ENCODE measurements at places on chromosomes 1 and 21. TPM values are rescaled to one million over a fixed set of nuclear protein-coding genes. Genes with fewer than 3 reads are reported as not detected.

DNA sequence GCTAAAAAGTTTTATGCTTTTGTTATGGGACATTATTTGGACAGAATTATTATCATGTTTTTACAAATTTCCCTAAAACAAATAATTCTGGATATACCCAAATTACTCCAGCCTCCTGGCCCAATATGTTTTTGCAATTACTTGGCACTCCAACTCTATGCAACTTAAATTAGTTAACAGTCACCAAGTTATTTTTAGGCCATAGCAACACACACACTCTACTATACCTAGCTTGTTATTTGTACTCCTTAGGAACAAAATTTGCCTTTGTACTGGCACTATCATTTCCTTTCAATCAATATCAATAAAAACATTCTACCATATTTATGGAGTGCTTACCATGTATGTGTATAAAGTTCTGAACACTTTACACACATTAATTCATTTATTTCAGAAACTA is 7.7 kb downstream of the DUSP10 start:
- DNase-seq, result no peak

DNA sequence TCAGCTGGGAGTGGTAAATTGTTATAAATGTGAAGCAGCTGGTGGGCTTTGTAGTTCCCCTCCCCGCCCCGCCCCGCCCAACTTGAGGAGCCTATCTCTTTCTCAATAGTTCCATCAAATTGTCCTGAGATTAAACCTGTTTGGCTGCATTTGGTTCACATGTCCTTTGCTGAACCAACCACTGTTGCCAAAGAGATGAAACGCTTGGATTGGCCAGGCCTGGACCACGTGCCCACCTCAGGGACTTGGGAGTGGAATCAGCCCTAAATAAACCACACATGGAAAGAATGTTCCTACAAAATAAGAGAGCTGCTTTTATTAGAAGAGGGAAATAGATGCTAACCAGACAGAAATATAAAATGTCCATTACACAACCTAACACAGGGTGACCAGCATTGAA is 424.9 kb upstream of the KAZN start:
- DNase-seq, result no peak

- peak; percentile 31 for DNase-seq
Observed at GRCh38 chr21:46297338-46298271, 11.5 kb downstream of the YBEY start.

- no peak for DNase-seq
Observed at GRCh38 chr1:203672346-203672745, 45.7 kb downstream of the ATP2B4 start.

DNA sequence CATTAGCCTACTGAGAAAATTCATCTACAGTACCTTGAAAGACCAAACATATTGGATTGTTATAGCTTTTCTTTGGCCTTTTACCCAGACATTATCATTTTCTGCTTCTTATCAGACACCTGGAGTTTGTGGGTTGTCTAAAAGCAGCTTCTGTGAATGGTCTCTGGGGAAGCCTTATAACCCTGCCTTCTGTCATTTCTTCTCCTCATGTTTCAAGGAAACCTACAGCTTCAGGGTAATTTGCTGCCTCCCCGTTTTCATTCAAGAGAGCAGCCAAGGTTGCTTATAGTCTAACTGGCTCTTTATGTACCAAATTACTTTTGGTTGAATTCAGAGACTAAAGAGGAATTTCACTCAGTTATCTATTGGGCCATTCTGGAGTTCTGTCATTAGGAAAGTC is 288.3 kb upstream of the SGIP1 start:
- DNase-seq, result no peak

DNA sequence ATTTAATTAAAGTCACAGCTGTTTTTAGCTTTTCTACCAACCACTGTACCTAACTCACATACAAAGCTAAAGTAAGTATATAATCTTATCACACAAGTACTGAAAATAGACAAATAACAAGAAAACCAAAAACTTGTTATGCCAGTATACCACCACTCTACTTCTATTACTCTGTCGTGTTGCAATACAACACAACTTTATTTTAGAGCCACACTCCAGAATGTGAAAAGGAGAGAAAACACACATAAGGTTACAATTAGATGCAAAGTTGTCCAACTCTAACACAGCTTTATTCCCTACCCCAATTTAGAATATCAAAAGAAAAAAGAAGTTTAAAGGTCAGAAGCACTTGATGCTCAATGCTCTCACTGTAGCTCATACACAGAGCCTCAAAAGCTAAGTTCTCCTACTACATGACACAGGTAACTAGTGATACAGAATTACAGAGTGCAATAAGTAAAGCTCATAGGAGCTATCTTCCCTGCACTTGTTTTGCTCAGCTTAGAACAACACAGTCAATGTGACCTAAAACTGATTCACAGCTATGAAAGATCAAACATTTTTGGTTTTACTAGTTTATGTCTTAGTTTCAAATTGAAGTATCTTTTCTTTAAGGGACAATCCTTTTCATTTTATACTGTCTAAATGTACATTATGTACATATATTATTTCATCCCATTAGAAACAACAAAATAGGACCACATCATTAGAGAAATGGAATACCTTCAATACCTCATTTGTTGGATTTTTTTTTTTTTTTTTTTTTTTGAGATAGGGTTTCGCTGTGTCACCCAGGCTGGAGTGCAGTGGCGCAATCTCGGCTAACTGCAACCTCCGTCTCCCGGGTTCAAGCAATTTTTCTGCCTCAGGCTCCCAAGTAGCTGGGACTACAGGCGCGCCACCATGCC is 29.2 kb downstream of the EYA3 start:
- DNase-seq, result no peak

DNA sequence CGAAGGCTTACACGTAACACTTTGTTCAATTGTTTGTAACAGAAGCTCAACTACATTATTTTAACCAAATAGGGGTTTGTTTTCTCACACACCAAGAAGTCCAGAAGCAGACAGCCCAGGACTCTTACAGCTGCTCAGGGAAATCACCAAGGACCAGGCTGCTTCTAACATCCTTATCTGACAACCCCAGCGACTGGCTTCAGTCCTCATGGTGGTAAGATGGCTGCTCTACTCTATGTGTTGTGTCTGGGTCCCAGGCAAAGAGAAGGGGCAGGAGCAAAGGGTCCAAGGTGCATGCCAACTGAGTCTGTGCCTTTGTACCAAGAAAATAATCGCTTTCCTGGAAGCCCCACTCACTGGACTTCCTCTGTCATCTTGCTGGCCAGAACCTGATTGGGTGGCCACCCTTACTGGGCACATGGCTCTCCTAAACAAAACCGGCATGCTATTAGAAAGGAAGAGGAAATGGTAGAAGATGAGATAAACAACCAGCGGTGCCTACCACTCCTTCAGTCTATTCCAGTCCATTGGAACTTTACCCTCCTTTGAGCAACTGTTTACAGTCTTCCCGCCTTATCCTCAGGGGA is 34.1 kb upstream of the LRRC8D start:
- DNase-seq, result no peak

- DNase-seq, result no peak
Observed at GRCh38 chr1:182601913-182602312, 2.3 kb downstream of the RGS16 start.

DNA sequence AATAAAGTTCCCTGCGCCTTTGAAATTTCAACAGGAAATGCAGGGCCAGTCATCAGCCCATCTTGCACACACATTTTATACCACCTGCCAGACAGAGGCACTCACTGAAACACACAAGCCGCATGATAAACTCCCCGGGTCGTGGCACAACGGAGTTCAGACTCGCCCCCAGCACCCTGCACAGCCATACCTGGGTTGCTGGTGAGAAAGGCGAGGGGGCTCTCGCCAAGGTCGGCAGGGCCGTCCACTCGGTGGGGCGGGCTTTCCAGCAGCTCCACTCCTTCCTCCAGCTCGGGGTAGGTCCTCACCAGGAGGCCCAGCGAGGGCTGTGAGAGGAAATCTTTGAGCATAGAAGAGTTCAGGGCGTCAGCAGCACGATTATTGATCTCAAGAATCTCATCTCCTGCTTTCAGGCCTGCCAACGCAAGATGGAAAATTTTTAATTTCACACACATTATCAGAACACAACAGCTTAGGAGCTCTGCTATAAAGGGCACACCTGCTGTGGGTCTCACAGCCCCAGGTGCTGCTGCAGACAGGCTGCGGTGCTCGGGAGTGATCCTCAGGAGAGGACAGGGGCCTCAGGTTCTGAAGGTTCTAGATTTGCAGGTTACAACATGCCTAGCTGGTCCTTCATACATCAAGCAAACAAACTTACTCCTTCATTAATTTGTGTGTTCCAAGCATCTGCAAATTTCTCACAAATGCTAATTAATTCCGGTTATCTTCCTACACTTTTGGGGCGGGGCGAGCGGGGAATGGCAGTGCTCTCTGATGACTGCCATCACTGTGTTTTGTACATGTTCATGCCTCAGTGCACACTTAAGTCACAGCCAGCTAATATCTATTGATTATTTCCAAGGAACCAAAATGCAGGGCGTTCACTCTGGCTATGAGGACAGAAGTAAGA is 144.2 kb upstream of the KRTAP19-8 start:
- DNase-seq, result no peak

- DNase-seq, result peak; percentile 73
Observed at GRCh38 chr1:157490467-157491165, 61.7 kb downstream of the FCRL5 start.

GRCh38 chr21:25459365-25459764 is 147.9 kb downstream of the MRPL39 start:
- peak; percentile 31 for DNase-seq

GRCh38 chr1:152486400-152487006 is 24.1 kb upstream of the LCE5A start:
- no peak for DNase-seq

- DNase-seq, result no peak
Observed at GRCh38 chr1:79457562-79458224, 451.2 kb upstream of the ADGRL4 start.

DNA sequence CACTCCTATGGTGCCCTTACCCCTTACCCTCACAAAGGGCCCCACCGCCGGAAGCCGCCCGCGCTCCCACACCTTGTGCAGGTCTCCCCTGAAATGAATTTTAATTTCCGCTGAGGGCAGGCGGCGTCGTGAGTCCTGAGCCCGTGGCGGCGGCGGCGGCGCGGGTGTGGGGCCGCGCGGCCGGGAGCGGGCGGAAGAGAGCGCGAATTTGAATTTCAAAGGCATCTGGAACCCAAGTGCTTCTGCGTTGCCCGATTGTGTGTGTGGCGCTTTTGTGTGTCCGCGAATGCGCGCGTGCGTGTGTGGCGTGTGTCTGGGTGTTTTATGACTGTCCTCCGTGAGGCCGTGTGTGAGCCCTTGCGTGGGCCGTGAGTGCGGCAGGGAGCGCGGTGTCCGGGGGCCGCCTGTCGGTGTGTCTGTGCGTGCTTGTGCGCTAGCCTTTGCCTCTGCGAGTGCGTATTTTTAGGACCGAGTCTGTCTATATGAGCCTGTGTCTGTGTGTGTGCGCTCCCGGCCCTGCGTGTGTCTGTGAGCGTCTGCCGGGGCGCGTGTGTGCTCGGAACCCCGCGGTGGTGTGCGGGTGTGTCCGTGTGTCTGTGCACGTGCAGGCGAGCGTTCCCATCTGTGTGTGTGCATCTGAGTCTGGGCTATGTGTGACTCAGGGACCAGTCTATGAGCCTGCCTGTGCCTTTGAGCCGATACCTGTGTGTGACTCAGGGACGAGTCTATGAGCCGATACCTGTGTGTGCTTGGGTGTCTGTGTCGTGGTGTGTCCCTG is 7.9 kb upstream of the ADGRB2 start:
- peak; percentile 61 for DNase-seq

GRCh38 chr1:154726896-154727753 is 119.1 kb upstream of the ADAR start:
- DNase-seq, result no peak

GRCh38 chr1:156551869-156552268 is 20.5 kb downstream of the IQGAP3 start:
- DNase-seq, result no peak

DNA sequence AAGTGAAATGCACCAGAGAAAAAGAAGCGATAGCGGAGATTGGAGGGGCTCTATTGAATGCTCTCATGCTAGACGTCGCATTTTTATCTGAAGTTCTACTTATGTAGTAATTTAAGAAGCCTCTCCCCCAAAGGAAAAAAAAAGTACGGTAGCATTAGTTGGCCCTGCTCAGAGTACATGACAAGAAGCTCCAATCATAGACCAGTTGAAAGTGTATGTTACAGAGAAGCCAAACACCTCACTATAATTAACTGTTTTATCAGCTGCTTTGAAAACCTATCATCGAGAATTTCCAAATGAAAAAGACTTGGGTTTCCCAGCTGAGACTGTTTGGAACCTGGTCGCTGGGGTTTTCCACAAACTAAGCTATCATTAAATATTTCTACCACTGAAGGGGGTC is 19.6 kb upstream of the OVAAL start:
- DNase-seq, result no peak

- DNase-seq, result no peak
Observed at GRCh38 chr1:112905395-112906149, 50.4 kb downstream of the SLC16A1 start.

DNA sequence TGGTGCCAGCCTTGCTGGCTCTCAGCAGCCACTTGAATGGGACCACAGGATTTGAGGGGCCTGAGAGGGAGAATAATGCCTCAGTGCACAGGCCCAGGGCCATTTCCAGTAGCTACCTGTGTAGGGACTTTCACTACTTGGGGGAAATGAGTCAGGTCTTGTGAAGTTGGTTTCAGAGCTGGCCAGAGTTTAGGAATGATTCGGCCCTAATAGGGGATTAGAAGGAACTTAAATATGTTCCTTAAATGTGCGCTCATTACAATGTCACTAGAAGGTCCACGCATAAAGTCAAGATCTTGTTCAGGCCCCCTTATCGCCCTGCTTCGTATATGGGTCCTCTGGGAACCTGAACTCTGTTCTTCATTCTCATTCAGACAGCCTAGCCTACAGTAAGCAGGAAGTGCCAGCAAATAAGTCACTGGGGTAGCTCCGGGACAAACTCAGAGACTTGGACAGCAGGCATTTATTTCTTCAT is 5.6 kb upstream of the AKR1A1 start:
- DNase-seq, result peak; percentile 42

DNA sequence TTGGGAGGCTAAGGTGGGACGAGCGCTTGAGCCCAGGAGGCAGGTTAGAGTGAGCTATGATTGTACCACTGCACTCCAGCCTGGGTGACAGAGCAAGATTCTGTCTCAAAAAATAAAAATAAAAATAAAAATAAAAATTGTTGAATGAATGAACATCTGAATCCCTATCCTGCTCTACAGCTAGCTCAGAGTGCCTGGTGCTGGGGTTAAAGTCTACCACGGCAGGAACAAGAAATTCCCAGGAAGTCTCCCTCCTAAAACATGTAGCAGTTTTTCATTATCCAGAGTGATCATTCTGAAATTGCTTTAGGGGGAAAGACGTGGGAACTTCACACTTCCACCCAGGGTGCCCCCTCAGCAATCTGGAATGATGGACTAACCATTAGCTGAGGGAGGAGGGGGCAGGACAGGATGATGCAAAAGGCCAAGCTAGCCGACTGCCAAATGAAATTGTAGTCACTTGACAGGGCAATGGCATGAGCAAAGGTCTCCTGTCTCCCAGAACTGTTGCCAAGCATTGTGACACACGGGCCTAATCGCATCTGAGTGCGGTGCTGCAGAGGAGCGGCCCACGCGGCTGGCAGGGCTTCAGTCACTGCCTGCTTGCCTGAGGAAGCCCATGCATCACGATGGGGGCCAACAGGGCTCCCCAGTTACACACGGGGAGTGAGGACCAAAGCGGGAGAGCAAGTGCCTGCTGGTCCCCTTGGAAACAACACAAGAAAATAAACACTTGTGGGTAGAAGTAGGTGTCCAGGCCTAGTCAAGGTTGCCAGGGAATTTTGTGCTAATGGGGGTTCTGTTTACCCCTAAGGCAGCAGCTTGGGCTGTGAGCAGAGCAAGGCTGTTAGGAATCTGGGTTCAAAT is 85.7 kb downstream of the NENF start:
- DNase-seq, result no peak

The CFAP45 gene
- polyA plus RNA-seq, result 1.3 TPM

The CFAP107 gene
- polyA plus RNA-seq, result not detected

The SFN gene
- polyA plus RNA-seq, result 0.09 TPM

The HHIPL2 gene
- 0.62 TPM for polyA plus RNA-seq

The NTMT2 gene
- polyA plus RNA-seq, result not detected

The SHISAL2A gene
- 31.0 TPM for polyA plus RNA-seq

The PLPPR4 gene
- polyA plus RNA-seq, result not detected
